ENCODE measurements at places on chromosomes 5 and 9.

GRCh38 chr5:107966201-107966600 lies 295.5 kb upstream of the EFNA5 start:
- DNase-seq: no peak

DNA sequence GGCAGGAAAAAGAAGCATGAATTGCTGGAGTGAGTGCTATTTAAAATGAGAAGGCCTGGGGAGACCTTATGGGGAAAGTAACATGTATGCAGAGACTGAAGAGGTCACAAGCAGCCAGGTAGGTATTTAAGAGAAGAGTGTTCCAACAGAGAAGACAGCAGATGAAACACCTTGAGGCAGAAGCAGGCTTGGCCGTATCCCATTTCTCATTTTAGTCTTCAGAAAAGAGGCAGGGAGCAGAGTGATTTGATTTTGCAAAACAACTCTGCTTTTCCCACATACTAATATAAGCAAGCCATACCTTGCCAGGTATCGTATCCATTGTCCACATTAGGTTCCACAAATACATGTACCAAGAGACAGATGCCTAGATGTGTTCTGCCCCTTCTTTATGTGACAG lies 244.3 kb downstream of the ASTN2 start:
- DNase-seq: no peak

DNA sequence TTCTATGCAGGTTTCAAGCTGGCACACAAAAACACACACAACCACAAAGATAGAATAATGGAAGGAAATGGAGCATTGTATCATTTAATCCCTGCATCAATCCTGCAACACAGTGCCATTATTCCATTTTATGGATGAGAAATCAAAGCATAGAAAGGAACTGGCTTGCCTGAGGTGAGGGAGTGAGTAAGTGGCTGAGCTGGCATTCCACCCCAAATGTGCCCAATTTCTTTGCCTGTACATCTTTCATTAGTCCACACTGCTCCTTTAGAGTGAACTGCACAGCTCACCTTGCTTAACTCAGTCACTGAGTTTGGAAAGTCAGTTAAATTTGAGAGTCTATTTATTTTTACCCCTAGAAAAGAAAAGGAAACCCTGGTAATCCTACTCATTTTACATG lies 28.9 kb downstream of the ZNF366 start:
- DNase-seq: no peak

- DNase-seq: no peak
Measured at GRCh38 chr5:78215972-78216371, 78.5 kb downstream of the AP3B1 start.

DNA sequence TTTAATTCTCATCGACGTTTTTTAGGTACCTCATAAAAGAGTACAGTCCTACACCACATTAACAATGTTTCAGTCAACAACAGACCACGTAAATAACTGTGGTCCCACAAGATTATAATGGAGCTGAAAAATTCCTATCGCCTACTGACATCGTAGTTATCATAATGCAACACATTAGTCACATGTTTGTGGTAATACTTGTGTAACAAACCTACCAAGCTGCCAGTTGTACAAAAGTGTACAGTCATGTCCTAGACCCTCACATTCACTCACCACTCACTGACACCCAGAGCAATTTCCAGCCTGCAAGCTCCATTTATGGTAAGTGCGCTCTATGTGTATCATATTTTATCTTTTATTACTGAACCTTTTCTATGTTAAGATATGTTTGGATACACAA lies 16.8 kb downstream of the GNAQ start:
- DNase-seq: no peak

DNA sequence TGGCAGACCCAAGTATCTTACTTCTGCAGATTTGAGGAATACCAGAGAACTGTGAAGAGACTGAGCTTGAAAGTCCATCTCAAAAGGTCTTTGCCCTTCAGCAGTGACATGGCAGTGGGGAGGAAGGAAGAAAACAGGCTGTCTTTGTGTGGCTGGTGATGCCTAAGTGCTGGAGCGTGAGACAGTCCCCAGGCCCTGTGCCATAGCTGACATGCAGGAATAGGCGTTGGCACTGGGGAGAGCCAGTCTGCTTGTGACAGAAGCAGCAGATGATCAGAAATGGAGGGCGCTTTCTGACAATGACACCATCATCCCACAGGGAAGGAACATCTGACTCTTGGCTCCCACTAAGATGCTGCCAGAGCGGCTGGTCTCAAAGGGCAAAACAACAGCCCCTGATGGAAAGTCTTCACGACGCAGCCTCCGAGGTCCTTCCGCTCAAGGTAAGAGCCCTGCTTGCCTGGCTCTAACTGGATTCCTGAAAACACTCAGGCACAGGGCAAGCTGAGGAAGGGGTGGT lies 15.5 kb upstream of the GLRX start:
- DNase-seq: no peak

DNA sequence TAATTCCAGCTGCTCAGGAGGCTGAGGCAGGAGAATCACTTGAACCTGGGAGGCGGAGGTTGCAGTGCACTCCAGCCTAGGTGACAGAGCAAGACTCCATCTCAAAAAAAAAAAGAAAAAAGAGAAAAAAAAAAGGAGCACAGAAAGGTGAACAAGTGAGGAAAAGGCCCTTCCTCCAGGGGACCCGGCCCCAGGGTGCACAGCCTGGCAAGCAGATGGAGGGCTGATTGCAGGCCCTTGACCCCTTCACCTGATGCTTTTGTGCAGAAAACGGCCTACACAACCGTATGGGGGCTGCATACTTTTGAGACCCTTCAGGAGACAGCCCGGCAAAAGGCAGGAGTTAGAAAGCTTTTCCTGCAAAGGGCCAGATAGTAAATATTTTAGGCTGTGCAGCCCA lies 33.9 kb downstream of the HRH2 start:
- no peak for DNase-seq

GRCh38 chr5:124865603-124866354 lies 119.3 kb upstream of the ZNF608 start:
- no peak for DNase-seq

DNA sequence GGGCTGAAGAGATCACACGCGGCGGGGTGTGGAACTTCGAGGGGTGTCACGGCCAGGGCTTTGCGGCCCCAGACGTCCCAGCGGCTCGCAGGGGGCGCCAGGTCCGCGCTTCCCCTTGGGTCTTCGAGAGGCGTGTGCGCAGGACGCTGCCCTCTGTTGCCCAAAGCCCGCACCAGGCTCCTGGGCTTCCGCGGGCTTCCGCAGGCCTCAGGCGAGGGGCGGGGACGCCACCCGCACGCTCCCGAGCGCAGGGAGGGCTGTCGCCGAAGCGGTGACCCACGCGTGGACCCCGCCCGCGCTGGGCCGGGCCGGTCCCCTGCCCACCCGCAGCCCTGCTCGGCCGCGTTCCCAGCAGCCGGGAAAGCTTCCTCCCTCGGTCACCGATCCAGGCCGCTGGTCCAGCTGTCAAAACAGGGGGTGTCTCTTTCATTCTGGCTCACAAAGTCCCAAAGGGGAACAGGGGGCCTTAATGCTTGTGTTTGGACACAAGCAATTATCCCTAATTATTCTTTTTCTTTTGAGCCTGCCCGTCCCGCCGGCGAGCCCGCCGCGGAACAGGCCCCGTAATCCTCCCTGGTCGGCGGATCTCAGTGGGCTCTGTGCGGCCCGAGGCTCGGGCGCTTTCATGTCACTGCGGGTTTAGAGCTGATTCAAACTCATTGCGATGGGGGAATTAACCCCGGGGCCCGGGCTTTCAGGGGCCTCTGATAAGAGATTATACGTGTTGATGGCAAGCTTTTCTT lies 60.6 kb downstream of the TMEM174 start:
- no peak for DNase-seq

DNA sequence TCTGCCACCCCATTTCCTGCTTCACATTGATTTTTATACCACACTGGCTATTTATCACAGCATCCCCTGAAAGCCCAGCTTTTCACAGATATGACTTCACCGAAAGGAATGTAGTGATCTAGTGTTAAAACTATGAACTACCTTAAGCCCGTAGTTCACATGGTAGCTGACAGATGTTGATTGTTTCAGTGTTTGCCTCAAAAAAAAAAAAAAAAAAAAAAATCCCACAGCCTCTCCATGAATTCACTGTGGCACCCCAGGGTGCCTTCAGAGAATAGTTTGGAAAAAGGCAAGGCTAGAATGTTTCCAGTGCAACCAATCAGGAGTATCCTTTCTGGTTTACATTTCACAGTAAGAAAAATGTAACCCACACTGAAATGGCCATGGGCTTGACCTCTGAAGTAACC lies 37.1 kb downstream of the GLIS3 start:
- DNase-seq: no peak

DNA sequence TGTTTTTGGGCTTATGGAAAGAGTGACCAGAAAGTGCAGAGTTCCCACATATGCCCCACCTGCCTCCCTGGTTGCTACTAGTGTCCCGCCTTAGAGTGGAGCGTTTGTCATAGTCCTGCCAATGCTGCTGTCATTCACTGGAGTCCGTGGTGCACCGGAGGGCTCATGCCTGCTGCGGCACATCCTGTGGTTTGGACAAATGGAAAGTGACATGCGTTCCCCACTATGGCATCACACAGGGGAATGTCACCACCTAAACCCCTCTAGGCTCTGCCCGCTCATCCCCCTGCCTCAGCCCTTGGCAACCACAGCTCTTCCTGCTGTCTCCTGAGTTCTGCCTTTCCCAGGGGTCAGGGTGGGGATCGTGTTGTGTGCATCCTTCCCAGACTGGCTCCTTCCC lies 29.2 kb downstream of the IRX4 start:
- no peak for DNase-seq

- DNase-seq: no peak
Measured at GRCh38 chr5:14608169-14608568, 26.6 kb downstream of the OTULINL start.

GRCh38 chr9:8709731-8710130 lies 910.2 kb upstream of the DMAC1 start:
- DNase-seq: no peak

GRCh38 chr5:120072068-120072761 lies 391.9 kb upstream of the PRR16 start:
- DNase-seq: no peak

GRCh38 chr5:177494346-177495195 lies 2.8 kb downstream of the PDLIM7 start:
- DNase-seq: no peak

DNA sequence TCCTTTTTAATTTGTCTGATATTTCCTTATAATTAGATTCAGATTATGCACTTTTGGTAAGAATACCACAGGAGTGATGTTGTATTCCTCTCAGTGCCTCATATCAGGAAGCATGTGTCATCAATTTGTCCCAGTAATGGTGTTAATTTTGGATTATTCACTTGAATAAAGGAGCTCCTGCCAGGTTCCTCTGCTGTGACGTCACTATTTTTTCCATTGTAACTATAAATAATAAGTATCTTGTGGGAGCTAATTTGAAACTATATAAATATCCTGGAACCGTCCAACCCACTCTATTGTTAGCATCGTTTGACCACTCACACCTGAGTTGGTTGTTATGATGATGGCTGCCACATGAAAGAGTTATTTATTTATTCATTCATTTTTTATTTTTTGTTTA lies 107.9 kb downstream of the INVS start:
- DNase-seq: no peak

- no peak for DNase-seq
Measured at GRCh38 chr5:32794086-32794485, 83.0 kb downstream of the NPR3 start.

DNA sequence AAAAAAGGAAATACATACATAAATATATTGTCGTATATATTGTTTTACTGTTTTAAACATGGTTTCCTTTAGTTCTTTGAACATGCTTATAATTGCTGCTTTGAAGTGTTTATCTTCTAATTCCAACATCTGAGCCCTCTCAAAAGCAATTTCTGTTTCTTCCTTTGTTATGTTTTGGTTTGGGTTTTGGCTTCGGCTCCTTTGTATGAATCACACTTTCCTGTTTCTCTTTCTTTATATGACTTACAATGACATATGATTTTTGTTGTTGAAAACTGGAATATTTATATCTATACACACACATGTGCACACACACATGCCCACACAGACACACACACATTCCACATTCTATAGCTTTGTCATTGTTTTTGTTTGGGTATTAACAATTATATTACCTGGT lies 1206.7 kb downstream of the CDH12 start:
- no peak for DNase-seq

GRCh38 chr5:19920761-19921160 lies 67.2 kb downstream of the CDH18 start:
- no peak for DNase-seq

- DNase-seq: no peak
Measured at GRCh38 chr5:147051193-147051592, 172.6 kb upstream of the PPP2R2B start.

DNA sequence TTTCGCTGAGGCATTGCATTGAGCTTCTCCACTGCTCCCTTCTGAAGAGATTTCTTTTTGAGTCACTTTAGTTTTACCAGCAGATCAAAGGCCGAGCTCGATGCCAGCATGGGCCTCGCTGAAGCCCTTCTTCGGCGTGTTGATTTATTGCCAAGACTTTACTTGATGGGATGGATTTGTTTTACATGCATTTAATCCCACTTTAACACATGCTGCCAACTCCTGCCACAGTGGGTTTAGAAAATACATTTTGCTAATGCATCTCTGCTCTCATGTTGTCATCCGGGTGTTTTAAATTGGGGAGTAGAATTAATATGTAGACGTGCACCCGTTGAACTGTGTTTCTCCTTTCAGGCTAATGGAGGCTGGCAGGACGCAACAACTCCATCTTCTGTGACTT lies 218.3 kb downstream of the PBX3 start:
- no peak for DNase-seq

DNA sequence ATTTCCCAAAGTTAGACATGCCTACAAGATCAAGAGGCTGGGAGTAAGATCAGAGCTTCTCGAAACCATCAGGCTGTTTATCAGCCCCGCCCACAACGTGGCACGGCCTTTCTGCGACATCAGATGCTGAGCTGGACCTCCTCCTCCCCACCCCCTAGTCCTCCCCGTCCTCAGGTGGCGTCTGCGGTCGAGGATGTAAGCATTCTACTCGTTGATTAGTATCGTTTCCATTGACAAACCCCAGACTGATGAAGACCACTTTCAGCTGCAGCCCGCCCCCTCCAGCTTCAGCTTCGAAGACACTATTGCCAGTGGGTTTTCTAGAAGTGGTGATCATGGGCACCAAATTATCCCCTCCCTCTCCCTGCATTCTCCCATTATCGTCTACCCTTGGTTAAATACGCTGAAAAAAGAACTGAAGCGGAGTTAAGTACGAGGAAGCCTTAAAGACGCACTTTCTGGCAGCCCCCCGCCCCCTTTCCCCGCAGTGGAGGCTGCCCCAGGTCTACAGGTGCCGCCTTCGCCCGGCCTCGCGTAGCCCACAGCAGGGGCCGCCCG lies 1.1 kb downstream of the PPIC start:
- DNase-seq: no peak

DNA sequence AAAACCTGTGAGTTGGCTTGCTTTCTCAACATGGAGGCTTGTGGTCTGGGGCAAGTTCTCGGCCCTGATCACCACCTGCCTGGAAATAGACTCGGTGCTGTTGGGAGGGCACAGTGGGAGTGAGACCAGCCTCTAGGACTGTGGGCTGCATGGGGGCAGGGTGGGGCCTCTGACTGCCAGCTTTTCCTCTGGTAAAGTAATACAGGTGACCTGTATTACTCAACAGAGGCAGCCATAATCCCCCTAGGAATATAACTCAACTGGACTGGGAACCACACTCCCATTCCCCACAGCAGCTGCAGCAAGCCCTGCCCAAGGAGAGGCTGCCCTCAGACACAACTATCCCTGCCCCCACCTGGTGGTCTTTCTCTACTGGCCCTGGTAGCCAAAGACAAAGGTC lies 72.8 kb downstream of the C9orf153 start:
- DNase-seq: no peak

GRCh38 chr5:166881802-166882201 lies 1409.6 kb upstream of the WWC1 start:
- DNase-seq: no peak
